A549 (cell line): ENCODE measurements at places on chromosomes 6 and 20.
A peak's percentile ranks its signal among the peaks of the same experiment; 100 is the strongest.

GRCh38 chr6:160790028-160790792 is 88.2 kb downstream of the PLG start:
- DNase-seq, result no peak

GRCh38 chr20:51797357-51798025 is 4.8 kb downstream of the SALL4 start:
- peak; percentile 37 for DNase-seq

GRCh38 chr6:101662111-101662897 is 268.8 kb downstream of the GRIK2 start:
- DNase-seq, result no peak

- DNase-seq, result no peak
These were observed 2.7 kb downstream of the SLC32A1 start for GRCh38 chr20:38726804-38727606.

DNA sequence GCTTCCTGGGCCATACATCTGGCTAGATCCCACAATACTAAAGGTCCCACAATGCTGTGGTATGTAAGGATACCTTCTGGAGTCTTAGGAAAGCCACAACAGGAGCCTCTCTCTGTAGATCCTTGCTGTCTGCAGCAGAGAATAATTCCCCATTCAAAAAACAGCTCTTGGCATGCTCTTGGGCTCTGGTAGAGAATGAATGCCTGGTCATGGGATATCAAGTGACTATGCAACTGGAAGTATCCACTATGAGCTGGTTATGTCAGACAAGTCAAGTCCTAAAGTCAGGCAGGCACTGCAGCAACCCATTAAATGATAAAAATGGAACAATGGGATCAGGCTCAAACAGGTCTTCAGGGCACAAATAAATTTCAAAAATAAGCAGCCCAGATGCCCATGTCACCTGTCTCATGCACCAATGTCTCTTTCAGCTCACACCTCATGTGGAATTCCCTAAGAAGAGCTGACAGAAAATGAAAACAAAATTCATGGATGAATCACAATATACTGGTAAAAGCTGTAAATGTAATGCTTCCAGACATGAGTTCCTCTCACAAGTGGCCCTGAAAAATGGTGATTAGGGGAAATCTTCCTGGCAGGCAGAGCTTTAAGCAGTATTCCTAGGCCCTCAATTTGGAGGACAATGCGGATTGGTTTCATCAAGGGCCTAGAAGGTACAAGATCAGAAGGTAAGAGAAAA is 4.3 kb downstream of the AK9 start:
- DNase-seq, result no peak

- no peak for DNase-seq
These were observed 8.5 kb downstream of the C6orf89 start for GRCh38 chr6:36893976-36894932.

GRCh38 chr6:43509984-43510826 is at the start of gene LRRC73:
TSS of gene LRRC73 (minus strand) at chr6:43510346. CDS start at chr6:43509785, 561 bp downstream.
- DNase-seq, result peak; percentile 73

DNA sequence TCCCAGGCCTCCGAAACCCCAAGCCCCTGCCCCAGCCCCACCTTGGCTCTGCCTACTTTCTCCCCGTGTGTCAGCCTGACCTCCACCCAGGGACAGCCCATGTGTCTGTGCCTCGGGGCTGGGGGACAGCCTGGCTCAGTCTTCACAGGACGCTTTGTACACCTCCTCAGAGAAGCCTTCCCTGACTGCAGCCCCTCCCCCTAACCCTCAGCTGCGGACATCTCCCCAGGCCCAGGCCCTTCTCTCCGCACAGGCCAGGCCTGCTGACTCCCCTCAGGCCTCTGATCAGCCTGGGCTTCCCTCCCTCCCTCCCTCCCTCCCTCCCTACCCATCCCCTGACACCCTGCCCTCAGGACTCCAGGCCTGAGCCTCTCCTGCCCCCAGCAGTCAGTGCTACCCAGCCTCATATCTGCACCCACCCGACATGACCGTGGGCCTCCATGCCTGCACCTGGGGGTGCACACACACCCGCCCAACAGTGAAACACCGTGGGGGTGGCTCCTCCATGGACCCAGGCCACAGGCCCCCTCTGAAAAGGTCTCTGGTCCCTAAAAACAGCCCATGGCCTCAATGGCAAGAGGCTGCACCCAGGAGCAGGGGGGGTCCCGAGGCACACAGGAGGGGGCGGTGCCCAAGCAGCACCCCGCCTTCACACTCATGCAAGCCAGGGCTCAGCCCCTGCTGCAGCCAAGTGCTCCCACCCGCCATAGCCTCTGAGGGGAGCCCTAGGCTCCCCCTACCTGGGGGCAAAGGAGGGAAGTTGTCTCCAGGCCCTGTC is 12.9 kb downstream of the LAMA5 start:
- DNase-seq, result no peak

GRCh38 chr6:27782748-27783147 is 129.4 kb downstream of the OR2B2 start:
- no peak for DNase-seq

DNA sequence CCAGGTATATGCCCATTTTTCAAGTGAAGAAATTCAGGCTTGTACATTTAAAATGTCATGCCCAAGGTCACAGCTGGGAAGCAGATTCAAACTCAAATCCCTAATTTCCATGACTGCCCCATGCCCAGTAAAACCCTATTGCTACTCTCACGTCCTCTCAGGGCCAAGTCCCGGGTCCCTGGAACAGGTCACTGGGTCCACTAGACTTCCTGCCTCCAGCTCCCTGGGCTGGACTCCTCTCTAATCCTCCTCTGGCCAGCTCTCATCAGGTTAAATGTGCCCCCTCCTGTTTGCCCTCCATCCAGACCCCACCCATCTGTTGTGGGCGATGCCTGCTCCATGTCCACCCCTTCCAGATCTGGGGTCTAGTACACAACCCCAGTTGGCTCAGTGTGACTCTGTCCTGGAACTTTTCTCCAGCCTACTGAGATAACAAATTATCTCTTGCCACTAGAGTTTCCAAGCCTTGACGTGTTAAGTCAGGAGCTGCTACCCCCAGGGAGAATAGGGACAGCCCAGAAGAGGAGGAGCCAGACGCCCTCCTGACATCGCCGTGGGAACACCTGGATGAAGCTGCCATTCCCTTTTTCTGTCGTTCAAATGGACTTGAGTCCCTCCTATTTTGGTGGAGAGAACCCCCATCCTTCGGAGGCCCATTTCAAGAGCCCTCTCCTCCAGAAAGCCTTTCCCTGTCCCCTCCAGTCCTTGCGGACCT is 3.7 kb upstream of the SPDEF start:
- DNase-seq, result no peak

GRCh38 chr6:11632231-11632630 is 94.7 kb downstream of the TMEM170B start:
- peak; percentile 89 for DNase-seq

DNA sequence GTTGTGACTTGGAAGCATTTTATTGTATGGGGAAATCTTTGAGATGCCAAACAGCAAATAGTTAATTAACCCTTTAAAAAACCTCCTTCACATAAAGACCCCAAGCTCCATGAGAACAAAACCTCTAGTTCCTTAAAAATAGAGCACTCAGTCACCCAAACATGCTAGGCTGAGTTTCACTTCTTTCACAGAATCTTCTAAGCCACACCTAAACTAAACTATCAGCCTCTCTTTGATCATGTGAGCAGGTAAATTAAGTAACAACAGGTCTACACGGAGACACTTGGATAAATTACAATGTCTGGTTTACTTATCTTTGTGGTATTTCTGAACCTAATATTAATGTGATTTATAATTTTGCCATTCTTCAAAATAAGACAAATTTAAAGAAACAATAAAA is 205.2 kb upstream of the MARCKS start:
- DNase-seq, result no peak

DNA sequence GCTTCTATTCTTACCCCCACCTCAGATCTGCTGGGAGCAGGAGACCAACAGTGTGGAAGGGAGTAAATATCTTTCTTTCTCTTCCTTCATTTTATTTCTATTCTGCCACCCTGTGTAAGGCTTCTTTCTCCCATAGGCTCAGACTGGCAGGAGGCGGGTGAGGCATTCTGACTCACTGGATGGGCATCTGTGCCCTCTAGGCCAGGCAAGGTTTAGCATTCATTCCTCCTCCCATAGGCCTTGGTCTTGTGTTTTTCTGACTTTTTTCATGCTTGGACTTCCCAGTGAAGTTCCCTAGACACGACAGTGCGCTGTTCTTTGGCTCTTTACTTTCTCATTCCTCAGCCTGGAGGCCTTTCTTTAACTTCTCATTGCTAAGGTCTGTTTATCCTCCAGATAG is 235.2 kb downstream of the SYNE1 start:
- DNase-seq, result peak; percentile 83

- DNase-seq, result no peak
These were observed 54.2 kb upstream of the MAFB start for GRCh38 chr20:40743141-40743775.

GRCh38 chr6:26172608-26172968 is 85.4 kb downstream of the HFE start:
- DNase-seq, result no peak

DNA sequence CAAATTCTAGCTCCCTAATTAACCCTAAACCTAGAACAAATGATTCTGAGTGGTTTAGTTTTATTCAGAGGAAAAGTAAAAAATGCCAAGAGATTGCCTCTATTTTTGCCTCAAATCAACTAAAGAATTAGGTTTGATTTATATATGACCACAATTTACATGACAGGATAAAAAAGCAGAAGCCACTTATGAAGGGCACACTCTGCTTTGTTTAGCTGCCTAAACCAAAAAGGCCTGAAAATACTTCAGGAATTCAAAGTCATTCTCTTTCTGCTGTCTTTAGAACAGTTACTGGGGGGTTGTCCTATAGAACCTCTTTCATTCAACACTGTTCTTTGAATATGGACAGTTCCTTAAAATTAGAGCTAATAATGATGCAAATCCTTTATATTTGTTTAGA is 5.3 kb downstream of the FBXO5 start:
- DNase-seq, result no peak

DNA sequence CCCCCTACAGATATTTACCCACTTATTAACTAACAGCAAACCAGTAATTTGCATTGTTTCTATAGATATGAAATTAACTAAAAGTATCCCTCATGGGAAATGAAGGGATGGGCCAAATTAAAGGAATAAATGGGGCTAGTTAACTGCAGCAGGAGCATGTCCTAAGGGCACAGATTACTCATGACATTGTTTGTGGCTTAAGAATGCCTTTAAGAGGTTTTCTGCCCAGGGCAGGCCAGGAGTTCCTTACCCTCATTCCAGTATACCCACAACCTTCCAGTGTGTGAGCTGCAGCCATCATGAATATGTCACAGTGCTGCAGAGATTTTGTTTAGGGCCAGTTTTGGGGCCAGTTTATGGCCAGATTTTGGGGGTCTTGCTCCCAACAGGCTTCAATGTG is 1101.9 kb downstream of the PRIM2 start:
- DNase-seq, result no peak

- DNase-seq, result no peak
These were observed 71.6 kb downstream of the NFATC2 start for GRCh38 chr20:51470907-51471411.

DNA sequence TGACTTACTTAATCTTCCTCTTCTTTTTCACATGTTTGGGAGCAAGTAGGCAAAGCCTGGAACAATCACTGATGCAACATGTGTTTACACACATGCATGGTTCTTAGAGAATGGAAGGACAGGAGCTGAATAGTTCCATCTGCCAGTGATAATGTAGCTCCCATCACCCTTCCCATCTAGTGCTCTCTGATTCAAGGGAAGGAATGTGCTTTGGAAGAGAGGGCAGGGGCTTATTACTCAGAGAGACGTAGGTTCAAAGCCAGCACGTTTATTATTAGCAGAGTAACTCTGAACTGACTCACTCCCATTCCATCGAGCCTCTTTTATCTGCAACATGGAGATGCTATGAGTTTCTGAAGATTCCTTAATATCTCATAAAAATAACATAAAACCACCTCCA is 211.9 kb downstream of the GMPR start:
- peak; percentile 8 for DNase-seq

- DNase-seq, result no peak
These were observed 205.2 kb downstream of the ERMARD start for GRCh38 chr6:169956580-169956979.

GRCh38 chr20:4787069-4787468 is 65.4 kb downstream of the PRND start:
- no peak for DNase-seq

DNA sequence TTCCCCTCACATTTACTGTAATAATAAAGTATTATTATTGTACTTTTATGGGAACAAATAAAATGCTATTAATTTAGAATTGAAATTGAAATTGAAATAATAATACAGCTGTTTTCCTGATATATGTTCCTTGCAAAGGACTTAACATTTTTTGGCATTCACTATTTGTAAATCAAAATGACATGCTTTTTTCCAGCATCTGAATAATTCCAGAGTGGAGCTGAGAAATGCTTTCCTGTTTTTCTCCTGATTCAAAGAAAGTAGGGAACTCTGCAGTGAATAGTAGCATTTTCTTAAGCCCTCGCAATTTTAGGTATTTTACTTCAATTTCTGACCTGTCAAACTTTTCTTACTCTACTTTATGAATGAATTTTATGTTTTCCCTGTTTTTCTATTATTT is 72.1 kb downstream of the PHACTR2 start:
- DNase-seq, result no peak

- no peak for DNase-seq
These were observed 15.7 kb upstream of the SIRT5 start for GRCh38 chr6:13558718-13559117.

DNA sequence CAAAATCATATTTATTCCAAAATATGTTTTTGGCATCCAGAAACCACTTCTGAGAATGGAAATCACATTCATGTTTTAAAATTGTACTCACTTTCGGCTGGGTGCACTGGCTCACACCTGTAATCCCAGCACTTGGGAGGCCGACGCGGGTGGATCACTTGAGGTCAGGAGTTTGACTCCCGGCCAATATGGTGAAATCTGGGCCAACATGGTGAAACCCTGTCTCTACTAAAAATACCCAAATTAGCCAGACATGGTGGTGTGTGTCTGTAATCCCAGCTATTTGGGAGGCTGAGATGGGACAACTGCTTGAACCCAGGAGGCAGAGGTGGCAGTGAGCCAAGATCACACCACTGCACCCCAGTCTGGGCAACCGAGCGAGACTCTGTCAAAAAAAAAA is 580.7 kb downstream of the MAFB start:
- DNase-seq, result no peak

DNA sequence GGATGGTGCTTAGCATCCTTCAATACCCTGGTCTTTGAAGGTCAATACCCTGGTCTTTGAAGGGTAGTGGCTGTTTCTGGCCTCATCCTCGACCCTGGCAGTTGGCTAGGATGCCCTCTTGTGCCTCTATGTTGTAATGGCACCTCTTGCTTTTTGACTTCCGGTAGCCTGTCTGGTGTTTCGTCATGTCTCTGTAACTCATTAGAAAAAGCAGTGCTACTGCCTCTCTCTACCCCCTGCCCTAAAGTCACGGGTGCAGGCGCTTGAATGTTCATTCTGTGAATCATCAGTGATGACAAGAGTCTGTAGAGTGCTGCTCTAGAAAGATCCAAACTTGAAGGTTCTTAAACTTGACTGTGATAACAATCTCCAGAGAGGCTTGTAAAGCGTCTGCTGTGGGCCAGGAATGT is 28.3 kb downstream of the RSPO4 start:
- peak; percentile 60 for DNase-seq

DNA sequence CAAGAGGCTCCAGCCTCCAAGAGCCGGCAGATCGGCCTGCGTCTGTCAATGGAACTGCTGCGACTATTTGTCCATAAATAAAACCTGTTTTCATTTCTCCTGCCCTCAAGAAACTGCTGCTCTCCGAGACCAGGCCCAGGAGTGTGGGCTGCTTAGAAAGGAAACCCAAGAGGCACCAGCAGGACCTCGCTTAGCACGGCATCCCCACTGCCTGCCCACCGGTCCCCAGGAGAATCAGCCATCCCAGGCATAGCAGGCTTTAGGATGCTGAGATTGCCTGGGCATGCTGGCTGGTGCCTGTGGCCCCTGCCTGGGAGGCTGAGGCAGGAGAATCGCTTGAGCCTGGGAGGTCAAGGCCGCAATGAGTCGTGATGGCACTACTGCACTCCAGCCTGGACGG is 17.6 kb downstream of the NTSR1 start:
- no peak for DNase-seq
